ENCODE measurements at places on chromosomes 12 and 14.
A peak's percentile ranks its signal among the peaks of the same experiment; 100 is the strongest.

DNA sequence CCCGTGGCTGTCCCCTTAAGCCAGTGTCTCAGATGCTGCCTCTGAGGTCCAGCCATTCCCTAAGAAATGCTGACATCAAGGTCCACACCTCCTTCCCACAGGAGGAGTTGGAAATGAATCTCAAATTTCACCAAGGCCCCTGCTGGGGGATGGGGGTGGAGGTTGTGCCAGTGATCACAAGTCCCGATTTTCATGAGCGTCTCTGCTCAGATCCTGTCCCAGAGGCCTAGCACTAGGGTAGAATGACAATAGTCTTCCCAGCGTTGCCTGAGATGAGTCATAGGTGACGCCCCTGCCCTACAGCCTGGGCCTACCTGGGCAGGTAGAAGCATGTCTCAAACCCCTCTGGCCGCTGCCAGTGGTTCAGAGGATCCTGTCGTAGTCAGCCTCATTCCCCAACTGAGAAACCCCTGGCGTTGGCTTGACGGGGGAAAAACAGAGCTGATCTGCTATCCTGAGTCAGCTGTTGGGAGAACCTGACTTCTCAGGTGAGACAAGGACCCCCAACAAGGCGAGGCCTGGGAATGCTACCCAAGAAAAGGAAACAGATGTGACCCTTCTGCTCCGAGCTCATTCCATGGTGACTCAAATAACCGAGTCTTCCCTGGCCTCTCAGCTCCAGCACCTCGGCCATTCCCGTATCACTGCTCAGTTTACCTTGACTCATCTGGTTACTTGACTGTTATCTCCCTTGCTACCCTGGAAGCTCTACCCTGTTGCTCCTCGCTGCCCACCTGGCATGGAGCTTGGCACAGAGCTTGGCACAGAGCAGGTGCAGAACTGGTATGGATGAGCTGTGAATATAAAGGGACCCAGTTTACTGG lies 21.8 kb upstream of the SPPL3 start:
- DNase-seq: no peak

DNA sequence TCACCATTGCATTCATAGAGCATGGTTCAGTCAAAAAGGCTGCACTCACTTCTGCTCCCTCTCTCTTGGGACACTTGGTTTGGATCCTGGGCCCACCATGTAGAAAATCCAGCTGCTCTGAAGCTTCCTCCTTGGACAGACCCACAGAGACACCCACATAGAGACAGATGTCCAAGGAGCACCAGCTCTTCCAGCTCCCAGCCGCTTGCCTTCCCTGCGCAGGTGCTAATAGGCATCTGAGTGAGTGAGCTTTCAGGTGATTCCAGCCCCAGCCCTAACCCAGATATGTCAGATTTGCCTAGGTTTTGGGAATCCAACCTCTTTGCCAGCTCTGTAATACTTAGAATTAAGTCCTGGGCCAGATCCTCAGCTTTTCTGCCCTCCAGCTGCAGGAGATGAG lies 38.6 kb downstream of the DLK1 start:
- DNase-seq: no peak

- peak; percentile 89 for DNase-seq
Observed at GRCh38 chr12:19382111-19382526, 57.2 kb upstream of the AEBP2 start.

- peak; percentile 86 for DNase-seq
Observed at GRCh38 chr12:57340104-57340503, 89.1 kb upstream of the STAC3 start.

DNA sequence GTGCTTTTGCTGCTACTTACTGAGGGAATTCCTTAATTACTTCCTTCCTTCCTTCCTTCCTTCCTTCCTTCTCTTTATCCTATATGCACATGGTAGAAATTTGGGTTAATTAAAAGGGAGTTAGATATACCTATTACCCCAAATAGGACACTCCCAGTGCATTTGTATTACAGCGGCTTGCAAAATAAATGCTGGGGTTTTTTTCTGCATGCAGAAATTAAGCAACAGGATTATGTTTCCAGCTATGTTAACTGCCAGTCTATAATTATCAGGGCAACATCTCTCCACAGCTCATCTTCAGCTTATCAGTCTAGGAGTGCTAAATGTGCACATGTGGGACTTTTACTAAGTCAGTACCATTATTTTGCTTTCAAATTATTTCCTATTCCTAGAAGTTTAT lies 132.9 kb upstream of the SLC35F4 start:
- DNase-seq: no peak

GRCh38 chr12:57619434-57620244 lies 8.4 kb downstream of the ARHGEF25 start:
- DNase-seq: no peak

DNA sequence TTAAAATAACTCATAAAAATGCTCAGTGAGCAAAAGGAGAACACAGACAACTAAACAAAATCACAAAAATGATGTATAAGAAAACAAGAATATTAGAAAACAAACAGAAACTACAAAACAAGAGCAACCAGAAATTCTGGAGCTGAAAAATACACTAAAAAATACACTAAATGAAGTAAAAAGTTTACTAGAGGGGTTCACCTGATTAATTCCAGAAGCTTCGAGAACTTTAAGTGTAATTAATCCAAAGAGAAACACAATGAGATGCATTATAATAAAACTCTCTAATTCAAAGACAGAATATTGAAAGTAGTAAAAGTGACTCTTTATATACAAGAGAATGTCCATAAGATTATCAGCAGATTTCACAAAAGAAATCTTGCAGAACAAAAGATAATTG lies 558.4 kb downstream of the CCER1 start:
- no peak for DNase-seq

DNA sequence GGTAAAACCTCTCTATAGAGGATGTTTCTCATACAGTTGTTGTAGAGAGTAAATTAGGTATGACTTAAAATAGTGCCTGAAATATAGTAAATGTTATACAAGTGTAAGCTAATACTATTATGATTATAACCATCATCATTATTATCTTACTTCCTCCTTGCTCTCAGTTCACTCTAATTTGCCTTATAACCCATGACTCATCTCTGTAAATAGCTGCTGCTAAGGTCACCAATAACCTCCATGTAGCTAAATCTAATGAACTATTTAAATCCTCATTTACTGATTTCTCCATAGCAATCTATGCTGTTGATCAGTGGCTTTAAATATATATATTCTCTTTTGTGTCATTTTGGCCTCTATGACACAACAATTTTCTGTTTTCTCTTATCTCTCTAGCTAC lies 109.6 kb downstream of the RMST start:
- no peak for DNase-seq

- DNase-seq: peak; percentile 65
Observed at GRCh38 chr12:56723889-56724700, 1.0 kb downstream of the NACA start.

GRCh38 chr14:62097824-62098223 lies 335.6 kb downstream of the SNAPC1 start:
- DNase-seq: no peak

- DNase-seq: peak; percentile 74
Observed at GRCh38 chr12:76866726-76867125, 12.1 kb downstream of the CSRP2 start.

GRCh38 chr12:6917491-6918231 lies 3.3 kb downstream of the ENO2 start:
- DNase-seq: peak; percentile 70

DNA sequence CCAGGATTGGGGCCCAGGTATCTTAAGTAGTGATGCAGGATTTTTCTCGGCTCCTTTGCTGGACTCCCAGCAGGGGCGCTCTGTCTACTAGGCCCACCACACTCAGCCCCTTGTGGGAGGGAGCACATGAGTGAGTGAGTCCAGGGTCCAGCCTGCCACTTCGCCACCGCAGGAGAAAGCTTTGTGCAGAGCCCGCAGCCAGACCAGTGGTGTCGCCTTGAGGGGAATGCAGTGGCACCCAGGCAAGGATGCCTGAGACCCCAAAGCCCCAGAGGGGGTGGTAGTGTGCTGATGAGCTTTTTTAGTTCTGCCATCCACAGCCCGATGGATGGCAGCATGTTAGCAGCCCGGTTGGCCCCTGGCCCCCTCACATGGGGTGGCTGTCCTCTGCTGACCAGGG lies 5.4 kb upstream of the MRPS35 start:
- no peak for DNase-seq

GRCh38 chr12:65886996-65887395 lies 62.7 kb downstream of the HMGA2 start:
- no peak for DNase-seq

GRCh38 chr12:46657453-46658411 lies 168.1 kb downstream of the SLC38A4 start:
- no peak for DNase-seq

DNA sequence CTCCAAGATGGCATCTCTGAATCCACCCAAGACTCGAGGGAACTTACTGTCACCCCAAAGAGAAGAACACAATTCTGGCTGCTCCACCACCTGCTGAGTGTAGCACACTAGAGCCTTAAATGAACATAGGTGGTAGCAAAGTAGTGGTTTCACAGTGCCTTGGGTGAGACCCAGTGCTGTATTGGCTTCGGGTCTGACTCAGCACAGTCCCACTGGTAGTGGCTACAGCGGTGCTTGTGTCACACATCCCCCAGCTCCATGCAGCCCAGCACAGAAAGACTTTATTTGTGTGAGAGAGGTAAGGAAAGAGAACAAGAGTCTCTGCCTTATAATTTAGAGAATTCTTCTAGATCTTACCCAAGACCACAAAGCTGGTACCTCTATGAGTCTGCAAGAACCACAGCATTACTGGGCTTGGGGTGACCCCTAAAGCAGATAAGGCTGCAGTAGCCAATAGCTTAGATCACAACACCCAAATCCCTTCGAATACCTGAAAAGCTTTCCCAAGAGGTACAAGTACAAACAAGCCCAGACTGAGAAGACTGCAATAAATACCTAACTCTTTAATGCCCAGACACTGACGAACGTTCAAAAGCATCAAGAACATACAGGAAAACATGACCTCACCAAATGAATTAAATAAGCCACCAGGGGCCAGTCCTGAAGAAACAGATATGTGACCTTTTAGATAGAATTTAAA lies 83.3 kb upstream of the SLC38A4 start:
- DNase-seq: no peak

- peak; percentile 47 for DNase-seq
Observed at GRCh38 chr12:59808317-59808910, 212.6 kb downstream of the SLC16A7 start.

DNA sequence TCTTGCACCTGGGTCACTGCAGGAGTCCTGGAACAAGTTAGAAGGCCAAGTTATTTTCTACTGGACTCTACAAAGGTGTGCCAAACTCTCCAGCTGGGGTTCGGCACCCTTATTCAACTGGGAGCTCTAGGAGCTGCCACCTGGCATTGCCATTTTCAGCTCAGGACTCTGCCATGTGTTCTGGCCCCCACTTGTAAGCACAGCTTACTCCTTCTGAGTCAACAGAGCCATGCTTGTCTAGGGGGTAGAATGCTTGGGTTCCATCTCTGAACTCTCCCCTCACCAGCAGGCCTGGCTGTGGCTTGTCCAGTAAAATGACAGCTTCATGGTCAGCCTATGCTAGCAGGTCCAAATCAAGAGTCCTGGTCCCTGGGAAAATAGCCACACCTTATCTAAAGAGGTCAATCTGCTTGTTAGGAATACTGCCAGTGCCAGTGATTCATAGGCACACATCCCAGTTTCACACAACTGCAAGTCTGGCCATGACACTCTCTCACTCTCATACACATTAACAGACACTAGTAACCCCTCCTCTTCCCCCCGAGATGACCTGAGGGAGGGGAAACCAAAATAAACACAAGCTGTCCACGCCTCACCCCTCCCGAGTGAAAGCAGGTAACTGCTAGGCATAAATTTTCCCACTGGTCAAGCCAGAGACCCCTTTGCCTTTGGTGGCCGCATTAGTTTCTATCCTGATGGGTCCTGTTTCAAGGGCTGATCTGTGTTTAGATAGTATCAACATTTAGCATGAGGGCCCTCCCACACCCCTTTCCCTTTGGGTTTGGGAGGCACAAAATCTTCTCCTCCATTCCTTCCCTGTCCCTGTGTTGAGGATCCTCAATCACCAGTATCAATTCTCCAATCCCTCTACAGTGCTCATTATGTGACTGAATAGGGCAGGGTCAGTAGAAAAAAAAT lies 182.3 kb upstream of the GZMB start:
- DNase-seq: no peak

- no peak for DNase-seq
Observed at GRCh38 chr14:103879570-103880347, 32.4 kb upstream of the PPP1R13B start.

- no peak for DNase-seq
Observed at GRCh38 chr14:45715946-45716345, 462.9 kb upstream of the MIS18BP1 start.

GRCh38 chr14:99351166-99352007 lies 79.4 kb upstream of the BCL11B start:
- DNase-seq: no peak

- peak; percentile 7 for DNase-seq
Observed at GRCh38 chr12:3461391-3461790, 29.6 kb upstream of the PRMT8 start.

DNA sequence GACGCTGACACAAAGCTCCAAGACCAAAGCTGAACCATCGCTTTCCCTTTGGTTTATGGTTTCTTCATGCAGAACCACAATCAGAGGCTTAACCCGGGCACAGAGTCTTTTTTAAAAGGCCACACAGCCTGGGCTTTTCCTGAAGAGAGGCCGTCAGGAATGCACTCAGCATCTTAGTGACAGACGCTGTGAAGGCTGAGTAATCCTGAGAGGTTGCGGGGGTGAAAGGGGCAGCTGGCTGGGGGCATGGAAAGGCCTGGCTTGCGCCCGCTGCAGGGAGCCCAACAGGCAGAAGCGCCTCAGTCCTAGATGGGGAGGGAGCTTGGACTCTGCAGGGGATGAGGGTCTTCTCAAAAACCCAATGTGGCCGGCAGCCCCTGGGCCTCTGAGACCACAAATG lies 13.6 kb downstream of the CTDSP2 start:
- DNase-seq: no peak

GRCh38 chr12:119673634-119674033 lies 5.7 kb downstream of the PRKAB1 start:
- no peak for DNase-seq

DNA sequence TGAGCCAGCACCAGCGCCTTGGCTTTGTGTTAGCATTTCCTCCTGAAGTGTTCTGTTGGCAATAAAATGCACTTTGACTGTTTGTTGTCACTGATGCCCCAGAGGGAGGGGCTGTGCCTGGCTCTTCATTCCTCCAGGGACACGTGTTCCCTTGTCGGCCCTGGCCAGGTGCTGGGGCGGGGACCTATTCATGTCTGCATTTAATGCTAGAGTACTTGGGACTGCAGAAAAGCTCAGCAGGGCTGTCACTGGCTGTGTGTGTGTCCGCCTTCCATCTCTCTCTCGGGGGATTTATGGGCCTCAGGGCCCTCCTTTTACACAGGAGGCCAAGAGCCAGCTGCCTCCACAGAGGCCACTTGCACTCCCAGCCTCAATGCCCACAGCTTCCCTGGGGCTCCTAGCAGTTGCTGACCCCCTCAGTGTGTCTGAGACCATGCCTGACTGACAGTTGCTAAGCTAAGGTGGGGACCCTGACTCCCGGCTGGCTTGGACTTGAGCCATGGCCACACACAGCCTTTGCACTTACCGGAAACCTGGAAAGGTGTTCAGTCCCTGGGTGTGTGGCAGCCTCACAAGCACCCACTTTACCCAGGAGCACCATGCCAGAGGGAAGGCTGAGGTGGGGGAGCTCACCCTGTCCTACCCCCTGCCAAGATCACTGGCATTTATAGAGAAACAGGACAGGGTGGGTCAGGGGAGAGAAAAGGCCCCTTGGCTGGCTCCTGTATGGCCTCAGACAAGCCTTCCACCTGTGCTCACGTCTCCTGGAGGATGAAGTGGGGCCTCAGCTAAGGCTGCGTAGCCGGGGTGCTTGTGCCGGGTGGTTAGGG lies 27.8 kb downstream of the HIP1R start:
- no peak for DNase-seq

- DNase-seq: no peak
Observed at GRCh38 chr14:55926007-55926406, 192.2 kb upstream of the PELI2 start.
